Left renal cortex interstitium (tissue), 4 donors: ENCODE measurements at places on chromosomes 16 and 17. TPM values are rescaled to one million over a fixed set of nuclear protein-coding genes. Genes with fewer than 3 reads are reported as not detected.

The TBC1D3 gene
- not detected for polyA plus RNA-seq

The ADCY9 gene
- 9.4 TPM for polyA plus RNA-seq

- DNase-seq, result no peak
Measured at GRCh38 chr16:11992586-11993524, 16.3 kb downstream of the SNX29 start.

The WSCD1 gene
- 14.3 TPM for polyA plus RNA-seq

The PPM1E gene
- polyA plus RNA-seq, result 3.8 TPM

- no peak for DNase-seq
Measured at GRCh38 chr16:87297918-87298631, 19.1 kb downstream of the C16orf95 start.

The CDH11 gene
- polyA plus RNA-seq, result 150 TPM

- no peak for DNase-seq
Measured at GRCh38 chr17:42409523-42410318, 13.3 kb downstream of the CAVIN1 start.

The AATK gene
- 4.8 TPM for polyA plus RNA-seq
